ENCODE measurements at places on chromosomes 2 and 18. TPM values are rescaled to one million over a fixed set of nuclear protein-coding genes. Genes with fewer than 3 reads are reported as not detected.

The TCF23 gene
- total RNA-seq = not detected

The TRIM54 gene
- 0.74 TPM for total RNA-seq

The HOXD11 gene
- total RNA-seq = not detected

The UBR3 gene
- total RNA-seq = 72.8 TPM

The CPLX4 gene
- total RNA-seq = not detected

The ARL5A gene
- 134 TPM for total RNA-seq

The COL4A3 gene
- total RNA-seq = under 0.01 TPM

The SNORC gene
- 0.84 TPM for total RNA-seq

The MLPH gene
- 1.0 TPM for total RNA-seq

The KATNAL2 gene
- total RNA-seq = 0.51 TPM

The LONRF2 gene
- not detected for total RNA-seq

The LYG1 gene
- 0.28 TPM for total RNA-seq

The PFN4 gene
- 0.23 TPM for total RNA-seq

The DYSF gene
- total RNA-seq = 145 TPM

The MTX2 gene
- 24.4 TPM for total RNA-seq

The TFPI gene
- total RNA-seq = 1,146 TPM

The CD207 gene
- not detected for total RNA-seq

The SGPP2 gene
- total RNA-seq = 0.05 TPM

The TUBA3D gene
- not detected for total RNA-seq

The SPDYA gene
- 0.56 TPM for total RNA-seq

The RAB10 gene
- 101 TPM for total RNA-seq

The UPP2 gene
- not detected for total RNA-seq
